ENCODE measurements at places on chromosomes 4 and X. TPM values are rescaled to one million over a fixed set of nuclear protein-coding genes. Genes with fewer than 3 reads are reported as not detected.

Gene PHEX
- 2.5 TPM for total RNA-seq

Gene WNK3
- total RNA-seq: 3.3 TPM

Gene FGD1
- 2.6 TPM for total RNA-seq

GRCh38 chr4:891747-892146 is 40.4 kb downstream of the GAK start:
- DNase-seq: no peak

- no peak for DNase-seq
These were observed 25.5 kb downstream of the PRMT9 start for GRCh38 chr4:147658501-147658900.

- DNase-seq: no peak
These were observed 60.9 kb downstream of the IRF2 start for GRCh38 chr4:184413261-184414046.

DNA sequence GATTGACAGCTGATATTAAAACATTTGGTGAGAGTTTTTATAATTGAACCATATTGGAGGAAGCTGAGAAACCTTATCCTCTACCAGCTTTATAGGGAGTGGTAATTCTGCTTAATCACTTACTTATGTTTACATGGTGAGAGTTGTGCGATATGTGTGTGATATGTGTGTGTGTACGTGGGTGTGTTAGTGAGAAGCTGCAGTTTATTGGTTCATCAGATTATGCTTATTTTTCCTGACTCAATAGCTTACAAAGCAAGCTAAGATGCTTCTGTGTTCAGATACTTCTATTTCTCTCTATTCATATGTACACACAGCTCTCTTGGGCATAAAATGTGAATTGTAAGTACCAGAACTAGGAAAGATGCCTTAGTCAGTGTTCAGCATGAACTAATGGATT is 343.7 kb downstream of the GRIA2 start:
- no peak for DNase-seq

DNA sequence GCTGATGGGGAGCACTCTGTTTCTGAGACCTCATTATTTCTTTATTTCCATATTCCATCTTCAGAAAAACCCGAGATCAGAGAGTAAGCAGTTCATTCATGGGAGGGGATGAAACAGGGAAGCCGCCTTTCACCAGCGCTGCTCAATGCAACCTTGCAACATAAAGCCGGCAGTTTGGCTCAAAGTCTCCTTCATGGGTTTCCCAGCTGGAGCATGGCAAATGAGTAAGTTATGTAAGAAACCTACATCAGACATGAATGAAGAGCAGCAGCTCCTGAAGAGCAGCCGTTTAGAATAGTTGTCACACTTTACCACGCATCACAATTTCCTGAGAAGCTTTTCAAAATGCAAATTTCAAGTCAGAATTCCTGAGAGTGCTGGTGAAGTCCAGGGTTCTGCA is 578.8 kb downstream of the FSTL5 start:
- no peak for DNase-seq

GRCh38 chr4:33381816-33382215 is 2661.6 kb downstream of the PCDH7 start:
- no peak for DNase-seq

DNA sequence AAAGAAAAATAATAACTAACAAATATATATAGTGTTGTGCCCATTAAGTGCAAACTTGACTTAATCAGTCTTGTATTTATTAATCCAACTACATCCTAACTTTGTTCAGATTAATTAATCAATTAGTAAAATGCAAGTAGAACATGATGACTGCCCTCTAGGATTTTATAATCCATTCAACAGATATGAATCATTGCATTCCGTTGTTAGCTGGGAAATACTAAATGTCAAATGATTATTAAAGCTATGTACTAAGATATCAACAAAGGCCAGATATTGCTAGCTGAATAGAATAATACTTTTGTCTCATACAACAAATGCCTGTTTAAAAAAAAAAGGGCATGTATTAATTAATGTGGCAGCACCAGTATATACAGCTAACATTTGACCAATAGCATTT is 1366.3 kb downstream of the STIM2 start:
- DNase-seq: no peak

GRCh38 chr4:106587558-106587957 is 219.0 kb upstream of the GIMD1 start:
- DNase-seq: no peak

DNA sequence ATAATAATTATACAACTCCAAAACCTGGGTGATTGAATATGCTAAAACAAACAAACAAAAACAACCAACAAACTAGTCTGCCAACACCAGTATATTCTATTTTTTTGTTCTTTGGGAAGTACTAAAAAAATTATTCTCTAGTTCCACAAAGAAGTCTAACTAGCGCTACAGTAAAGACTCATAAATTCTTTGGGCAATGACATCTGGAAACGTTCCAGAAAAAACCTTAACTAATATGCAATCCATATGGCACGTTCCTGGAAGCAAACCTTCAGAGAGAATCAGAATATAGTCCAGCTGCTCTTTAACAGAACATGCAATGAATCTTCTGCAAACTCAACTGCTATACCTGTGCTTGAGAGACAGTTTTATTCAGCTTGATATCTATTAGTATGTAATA is 500.1 kb downstream of the TRAM1L1 start:
- DNase-seq: no peak

GRCh38 chr4:180101348-180102083 is 2141.7 kb upstream of the TENM3 start:
- no peak for DNase-seq

DNA sequence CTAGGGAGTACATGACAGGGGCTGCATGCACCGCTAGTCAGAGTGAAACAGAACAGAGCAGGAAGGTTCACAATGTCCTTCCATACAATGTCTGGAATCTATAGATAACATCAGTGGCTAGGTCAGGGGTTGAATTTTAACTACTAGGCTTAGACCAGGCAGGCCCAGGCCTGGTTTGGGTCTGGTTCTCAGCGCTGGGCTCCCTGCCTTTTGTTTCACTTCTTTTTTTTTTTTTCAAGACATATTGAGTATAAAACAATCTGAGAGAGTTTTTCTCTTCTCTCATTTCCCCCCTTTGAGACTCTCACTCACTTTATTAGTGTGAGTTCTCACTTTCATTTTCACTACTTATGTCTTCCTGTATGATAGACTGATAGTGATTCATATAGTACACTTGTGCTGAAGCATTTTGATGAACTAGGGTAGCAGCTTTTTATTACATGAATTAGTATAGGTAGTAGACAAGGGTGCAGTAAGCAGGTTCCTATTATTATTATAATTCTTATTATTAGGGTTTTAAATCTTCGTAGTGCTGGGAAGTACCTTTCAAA is 120.0 kb upstream of the ZDHHC15 start:
- no peak for DNase-seq

DNA sequence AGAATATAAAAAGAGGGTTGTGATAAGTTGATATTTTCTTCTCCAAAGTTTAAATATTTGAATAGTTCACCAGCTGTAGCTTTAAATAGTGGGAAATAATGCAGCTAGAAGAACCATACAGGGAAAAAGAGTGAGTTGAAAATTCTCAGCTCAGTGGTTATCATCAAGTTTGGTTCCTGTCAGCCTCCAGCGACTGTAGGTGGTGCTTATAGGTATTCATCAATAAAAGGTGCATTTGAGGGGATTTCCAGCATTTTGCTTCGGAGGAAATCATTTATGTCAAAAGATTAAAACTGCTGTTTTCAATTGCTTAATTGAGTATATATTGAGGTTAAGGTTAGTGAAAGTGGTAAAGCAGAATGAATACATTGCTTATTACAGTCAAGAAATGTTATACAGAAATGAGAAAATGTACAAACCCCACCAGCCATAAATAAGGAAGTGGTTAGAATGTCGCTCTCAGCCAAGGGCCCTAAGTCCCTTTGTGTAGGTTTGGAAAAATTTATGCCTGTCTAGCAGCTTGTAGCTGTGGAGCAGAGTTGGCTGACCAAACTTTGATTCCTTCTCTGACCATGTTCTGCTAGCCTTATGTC is 532.9 kb upstream of the FTHL17 start:
- no peak for DNase-seq

DNA sequence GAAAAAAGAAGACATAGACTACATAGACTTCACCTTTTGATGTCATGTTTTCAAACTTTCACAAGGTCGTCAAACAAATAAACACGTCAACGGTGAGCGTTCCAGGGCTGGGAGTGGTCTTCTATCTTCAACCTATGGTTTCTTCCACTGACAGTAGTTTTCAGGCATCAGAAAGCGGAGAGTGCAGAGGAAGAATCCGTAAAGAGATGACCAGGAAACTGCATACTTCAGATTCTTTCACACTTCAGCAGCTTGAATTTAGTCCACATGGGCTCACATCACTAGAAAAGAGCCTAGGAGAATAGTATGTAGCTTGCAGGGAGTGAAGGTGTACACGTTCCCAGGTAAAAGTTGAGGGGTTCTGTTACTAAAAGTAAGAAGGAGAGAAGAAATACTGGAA is 58.5 kb downstream of the NPY1R start:
- no peak for DNase-seq

DNA sequence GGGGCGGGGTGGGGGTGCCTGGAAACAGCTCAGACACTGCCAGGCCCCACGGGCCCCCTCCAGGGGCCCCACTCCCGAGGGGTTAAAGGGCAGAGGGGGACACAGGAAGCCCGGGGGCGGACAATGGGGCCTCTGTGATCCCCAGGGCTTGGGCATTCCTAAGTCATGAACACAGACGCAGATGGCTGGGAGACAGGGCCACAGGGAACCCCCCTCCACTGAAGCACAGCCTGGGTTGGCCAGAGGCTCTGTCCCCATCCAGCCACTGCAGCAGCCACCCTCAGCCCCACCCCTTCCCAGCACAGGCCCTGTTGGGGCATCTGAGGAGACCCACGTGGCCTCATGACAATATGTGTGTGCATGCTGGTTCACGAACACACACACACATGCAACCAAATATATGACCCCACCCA is 3.9 kb downstream of the L1CAM start:
- DNase-seq: no peak

- no peak for DNase-seq
These were observed 197.8 kb downstream of the PDGFC start for GRCh38 chr4:156773648-156774357.

GRCh38 chrX:3532581-3533085 is 180.8 kb downstream of the PRKX start:
- DNase-seq: no peak

- DNase-seq: no peak
These were observed 20.5 kb downstream of the MAOB start for GRCh38 chrX:43861750-43862149.

DNA sequence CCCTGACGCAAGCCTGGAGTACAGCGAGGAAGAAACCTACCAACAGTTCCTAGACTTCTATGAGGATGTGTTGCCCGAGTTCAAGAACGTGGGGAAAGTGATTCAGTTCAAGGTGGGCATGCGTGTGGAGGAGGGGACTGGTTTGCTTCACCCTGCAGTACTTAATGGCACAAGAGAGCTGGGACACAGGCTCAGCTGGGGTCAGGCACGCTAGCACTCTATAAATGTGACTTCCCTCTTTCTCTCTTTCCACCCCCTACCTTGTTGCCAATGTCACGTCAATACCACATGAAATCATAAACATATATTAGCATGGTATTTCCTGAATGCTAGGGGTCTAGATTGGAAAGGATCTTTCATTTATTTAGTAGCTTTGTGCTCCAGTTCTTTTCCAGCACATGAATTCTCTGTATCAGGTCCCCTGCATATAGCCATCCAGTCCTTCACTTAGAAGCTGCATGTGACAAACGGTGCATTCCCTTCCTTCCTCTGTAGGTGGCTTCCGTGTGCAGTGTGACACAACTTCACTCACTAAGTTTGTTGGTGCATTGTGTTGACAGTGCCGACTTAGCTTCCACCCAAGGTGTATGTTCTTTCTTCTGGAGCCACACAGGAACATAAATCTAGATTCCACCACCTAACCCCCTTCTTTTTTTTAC is 25.6 kb downstream of the ZRSR2 start:
- no peak for DNase-seq

Measured in breast epithelium (tissue), 4 donors.